ENCODE measurements at places on chromosomes 3 and 15.

DNA sequence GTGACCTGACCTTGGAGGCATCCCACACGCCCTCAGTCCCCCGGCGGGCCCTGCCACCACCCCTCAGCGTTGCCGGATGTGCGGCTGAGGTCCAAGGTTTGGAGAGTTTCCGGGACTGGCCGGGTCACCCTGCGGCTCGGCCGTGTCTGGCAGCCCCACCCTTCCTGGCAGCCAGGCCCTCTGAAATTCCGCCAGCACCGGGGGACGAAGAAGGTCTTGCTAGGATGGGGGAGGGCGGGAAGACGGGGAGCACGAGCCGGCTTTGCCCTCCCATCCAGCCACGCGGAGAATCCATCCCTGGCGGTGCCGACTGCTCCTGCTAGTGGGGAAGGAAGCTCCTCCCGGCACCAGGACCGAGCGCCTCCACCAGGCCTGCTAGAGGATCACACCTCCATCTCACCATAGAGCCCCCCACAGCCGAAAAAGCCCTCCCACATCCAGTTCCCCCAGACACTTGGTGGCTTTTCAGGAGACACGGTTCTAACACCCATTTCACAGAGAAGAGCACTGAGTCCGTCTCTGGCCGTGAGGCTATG lies 81.5 kb downstream of the CPN2 start:
- no peak for DNase-seq

- DNase-seq, result no peak
Measured at GRCh38 chr3:190013943-190014924, 106.5 kb downstream of the P3H2 start.

- DNase-seq, result no peak
Measured at GRCh38 chr3:23330568-23330967, 127.4 kb downstream of the UBE2E2 start.

DNA sequence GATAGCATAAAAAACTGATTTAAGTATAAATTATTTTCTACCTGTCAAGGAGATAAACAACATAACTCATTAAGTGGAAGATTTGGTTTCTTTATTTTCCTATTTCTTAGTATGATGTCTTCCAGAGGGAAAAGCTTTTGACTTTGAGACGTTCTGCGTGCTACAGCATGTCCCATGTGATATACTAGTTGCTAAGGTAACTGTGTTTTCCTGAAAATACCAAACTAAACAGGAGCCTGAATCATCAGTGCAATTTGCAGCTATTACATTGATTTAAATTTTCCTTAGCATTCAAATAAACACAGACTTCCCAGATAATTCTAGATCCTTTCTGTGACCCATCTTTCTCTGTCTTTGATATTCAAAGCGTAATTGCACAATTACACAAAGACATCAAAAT lies 117.7 kb upstream of the P2RY1 start:
- DNase-seq, result no peak

DNA sequence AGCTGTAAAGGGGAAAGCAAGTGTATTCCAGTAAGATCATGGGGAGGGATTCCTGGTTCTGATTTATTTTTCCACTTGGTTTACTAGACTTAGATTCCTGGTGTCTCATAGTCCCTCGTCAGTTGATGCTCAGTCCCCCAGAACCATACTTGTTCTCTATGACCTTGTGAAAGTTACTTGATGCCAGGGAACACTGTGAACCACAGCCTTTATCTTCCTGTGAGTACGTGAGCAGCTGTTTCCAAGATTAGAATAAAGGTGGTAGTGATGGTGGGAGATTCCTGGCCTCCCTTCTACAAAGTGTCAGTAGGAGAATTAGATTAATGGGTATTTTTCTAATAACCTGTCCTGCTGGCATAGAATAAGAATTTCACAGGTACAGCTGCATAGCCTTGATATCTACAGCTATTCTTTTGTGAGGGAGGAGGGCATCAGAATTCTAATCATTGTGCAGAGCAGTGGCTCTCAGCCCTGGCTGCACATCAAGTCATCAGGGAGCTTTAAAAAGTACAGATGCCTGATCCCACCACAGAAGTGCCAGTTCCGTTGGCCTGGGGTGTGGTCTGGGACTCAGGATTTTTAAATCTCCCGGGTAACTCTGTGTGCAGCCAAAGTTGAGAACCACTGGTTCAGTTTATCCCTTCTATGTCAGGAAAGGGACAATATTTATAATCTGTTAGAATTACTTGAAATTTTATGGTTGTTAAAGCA lies 20.0 kb downstream of the GPD1L start:
- DNase-seq, result no peak

GRCh38 chr15:62900071-62900802 lies 142.3 kb upstream of the TPM1 start:
- DNase-seq, result no peak

DNA sequence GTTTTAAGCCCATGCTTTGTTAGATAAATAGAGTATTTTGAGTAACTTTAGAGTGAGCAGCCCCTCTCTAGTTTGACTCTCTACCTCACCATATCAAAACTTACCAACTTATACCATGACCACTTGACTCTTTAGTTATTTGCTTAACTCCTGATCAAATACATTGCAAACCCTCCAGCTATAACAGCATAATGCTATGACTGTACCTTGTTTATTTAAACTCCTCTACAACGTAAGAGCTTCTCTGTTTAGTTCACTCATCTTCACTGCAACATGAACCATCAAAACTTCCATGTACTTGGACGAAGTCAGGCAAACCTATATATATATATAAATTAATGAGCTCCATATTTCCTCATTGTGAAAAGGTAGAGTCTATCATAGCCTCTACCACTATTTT lies 218.2 kb downstream of the DPH6 start:
- DNase-seq, result no peak

DNA sequence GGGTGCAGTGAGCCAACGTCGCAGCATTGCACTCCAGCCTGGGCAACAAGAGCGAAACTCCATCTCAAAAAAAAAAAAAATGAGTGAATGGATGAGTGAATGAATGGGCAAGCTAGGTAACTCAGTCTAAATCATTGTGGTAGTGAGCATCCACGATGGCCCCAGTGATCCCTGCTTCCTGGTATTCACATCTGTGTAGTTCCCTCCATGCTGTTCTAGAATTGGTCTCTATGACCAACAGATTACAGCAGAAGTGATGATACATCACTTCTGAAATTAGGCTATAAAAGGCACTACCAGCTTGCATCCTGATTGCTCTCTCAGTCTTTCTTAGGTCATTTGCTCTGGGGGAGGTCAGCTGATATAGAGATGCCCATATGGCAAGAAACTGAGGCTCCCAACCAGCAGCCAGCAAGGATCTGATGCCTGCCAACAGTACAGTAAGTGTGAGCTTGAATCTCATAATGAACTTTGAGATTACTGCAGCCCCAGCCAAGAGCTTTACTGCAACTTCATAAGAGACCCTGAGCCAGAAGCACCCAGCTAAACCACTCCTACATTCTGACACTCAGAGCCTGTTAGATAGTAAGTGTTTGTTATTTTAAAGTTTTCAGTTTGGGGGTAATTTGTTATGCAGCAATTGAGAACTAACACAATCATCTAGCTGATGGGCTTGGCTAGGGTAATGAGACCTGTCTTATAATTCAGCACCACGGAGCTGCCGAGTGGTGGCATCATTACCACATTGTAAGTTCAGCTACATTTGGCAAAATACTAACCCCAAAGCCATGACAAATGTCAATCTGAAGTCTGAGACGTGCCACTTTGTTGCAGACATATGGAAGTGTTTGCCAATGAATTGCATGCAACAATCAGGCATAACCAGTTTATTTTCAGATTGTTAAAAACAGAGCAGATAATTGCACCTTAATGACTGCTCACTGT lies 53.0 kb downstream of the KLHL6 start:
- DNase-seq, result no peak
